RWPE1 (cell line): ENCODE measurements at places on chromosomes 1 and 21.

DNA sequence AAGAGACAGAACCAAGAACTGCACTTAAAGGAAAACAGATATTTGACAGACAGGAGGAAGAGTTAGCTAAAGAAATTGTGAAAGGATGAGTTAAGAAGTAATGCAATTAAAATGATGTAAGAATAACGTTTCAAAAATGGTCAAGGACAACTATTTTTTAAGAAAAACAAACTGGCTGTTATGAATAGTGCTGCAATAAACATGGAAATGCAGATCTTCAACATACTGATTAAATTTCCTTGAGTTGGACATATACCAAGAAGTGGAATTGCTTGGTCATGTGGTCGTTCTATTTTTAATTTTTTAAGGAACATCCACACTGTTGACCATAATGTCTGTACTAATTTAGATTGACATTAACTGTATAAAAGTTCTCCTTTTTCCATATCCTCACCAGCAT, 23.1 kb upstream of the PHTF1 start:
- no peak for DNase-seq

DNA sequence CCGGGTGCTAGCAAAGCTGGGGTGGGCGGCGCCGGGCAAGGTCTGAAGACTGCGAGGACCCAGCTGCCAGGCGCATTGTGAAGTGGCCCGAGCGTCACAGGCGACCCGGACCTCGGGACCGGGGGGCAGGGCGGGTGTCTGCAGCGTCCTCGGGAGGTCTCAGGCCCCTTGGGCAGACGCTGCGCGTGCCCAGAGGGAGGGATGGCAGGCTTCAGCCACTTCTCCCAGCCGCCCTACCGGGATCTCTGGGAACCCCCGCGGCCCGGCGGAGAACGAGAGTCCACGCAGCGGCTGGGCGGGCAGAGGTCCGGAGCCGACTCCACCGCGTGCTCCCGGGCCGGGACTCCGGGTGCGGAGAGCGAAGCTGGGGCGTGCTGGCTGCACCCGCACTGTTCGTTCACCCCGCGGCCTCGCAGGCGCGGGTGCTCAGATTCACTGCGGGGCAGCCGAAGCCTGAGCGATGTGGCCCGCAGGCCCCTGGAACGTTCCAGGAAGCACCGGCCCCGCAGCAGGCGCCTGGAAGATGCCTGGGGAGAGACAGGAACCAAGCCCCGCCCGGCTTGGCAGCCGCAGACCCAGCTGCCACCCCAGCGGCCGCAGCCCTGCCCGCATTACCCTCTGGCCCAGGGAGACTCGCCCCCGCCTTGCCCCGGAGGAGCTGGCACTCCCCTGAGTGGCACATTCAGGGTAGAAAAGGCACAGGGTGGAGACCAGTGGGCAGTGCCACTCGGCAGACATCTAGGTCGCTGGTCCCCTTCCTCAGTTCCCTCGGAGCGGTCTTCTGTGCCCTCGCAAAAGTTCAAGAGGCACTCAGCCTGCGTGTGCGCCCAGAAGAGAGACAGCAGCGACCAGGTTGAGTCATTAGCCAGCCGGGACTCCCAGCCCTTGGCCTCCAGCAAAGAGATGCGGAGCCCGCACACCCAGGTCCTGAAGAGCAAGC, at the start of gene CCDC185:
Gene CCDC185, plus strand, starts transcription at position 141 of the 940 bp plus-strand sequence. Its CDS starts 61 bp downstream, at position 202.
- peak; percentile 24 for DNase-seq

DNA sequence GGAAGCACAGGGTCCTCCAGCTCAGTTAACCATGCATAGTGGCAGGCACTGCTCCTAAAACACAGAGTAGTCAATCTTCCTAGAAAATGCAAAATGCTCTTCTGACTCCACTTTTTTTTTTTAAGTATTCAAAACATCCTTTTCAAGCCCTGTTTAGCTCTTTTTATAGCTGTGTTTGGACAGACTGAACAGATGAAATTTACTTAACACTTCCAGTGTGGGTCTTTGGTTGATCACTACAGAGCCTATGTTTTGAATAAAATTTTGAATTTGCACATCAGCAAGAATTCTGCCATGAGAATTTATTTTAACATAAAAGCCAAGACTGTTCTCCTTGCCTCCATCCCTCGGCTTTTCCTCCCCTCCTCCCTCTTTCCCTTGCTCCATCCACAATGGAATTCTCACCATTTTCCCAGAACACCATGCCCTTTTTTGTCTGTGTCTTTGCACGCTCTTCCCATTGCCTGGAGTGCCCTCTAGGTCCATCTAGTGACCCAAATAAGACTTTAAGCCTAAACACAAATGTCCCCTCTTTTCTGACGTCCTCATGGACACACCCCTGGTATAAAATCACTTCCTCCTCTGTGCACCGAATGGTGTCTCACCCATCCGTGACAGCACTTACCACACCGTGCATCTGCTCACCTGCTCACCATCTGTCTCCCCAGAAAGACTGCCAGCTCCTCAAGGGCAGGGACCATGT, 24.0 kb upstream of the CPT2 start:
- no peak for DNase-seq

GRCh38 chr1:155080312-155081228, 1.9 kb downstream of the EFNA3 start:
- no peak for DNase-seq

DNA sequence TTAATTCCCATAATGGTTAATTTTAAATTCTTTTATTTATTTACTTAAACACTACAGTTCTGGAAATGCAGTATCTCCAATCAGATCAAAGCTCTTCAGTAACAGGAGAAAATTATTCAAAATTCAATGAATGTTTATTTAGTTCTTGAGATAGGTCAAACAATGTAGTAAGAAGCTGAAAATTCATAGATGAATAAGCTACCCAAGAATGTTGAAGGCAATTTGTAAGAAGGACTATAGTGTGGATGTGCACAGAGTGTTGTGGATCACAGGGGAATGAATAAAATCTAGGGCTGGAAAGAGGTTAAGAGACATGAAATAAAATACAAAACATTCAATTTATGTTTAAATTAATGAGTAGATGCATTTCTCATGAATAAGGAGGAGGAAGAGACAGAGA, 72.0 kb downstream of the OLFM3 start:
- no peak for DNase-seq

DNA sequence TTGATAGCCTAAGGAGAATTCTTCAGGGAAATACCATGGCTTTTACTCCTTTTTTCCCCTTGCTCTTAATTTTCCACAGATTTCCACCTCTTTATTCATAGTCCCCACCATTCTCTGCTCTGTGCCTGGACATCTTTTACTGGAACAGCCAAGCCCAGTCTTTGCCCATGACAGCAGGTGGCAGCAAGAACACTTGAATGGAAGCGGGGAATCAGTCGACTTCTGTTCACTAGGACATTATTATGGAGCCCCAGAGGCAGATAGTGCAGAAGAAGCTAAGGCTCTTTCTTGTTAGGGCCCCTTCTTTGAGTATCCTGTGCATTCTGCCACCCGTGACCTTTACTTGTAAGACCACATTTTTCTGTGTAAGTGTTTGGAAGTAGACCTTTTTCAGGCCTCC, 6.3 kb downstream of the OR14I1 start:
- no peak for DNase-seq

DNA sequence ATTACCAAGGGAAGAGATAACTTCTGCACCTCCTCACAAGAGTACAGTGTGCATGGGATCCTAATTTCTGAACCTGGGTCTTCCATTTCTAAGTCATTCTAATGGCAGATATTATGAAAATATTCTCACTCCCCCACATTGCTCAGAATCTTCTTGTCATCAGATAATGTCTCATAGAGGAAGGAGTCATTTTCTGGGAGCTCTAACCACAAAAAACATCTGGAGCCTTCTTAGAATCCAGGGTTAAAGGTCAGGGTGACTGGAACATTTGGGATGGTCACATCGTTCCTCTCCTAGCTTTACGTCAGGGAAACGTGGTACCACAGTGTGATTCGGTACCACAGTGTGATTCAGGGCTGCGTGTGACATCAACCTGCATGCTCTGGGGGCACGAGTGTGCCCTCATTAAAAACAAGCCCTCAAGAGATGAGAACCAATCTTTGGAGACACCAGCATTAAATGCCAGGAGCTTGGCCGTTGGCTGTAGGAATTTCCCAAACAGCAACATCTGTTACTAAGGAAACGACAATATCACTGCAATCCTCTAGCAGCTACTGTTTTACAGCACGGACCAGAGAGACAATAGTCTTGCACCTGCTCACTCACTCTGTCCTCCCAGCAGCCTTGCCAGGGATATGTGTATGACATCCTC, 179.1 kb downstream of the PSMG1 start:
- no peak for DNase-seq

DNA sequence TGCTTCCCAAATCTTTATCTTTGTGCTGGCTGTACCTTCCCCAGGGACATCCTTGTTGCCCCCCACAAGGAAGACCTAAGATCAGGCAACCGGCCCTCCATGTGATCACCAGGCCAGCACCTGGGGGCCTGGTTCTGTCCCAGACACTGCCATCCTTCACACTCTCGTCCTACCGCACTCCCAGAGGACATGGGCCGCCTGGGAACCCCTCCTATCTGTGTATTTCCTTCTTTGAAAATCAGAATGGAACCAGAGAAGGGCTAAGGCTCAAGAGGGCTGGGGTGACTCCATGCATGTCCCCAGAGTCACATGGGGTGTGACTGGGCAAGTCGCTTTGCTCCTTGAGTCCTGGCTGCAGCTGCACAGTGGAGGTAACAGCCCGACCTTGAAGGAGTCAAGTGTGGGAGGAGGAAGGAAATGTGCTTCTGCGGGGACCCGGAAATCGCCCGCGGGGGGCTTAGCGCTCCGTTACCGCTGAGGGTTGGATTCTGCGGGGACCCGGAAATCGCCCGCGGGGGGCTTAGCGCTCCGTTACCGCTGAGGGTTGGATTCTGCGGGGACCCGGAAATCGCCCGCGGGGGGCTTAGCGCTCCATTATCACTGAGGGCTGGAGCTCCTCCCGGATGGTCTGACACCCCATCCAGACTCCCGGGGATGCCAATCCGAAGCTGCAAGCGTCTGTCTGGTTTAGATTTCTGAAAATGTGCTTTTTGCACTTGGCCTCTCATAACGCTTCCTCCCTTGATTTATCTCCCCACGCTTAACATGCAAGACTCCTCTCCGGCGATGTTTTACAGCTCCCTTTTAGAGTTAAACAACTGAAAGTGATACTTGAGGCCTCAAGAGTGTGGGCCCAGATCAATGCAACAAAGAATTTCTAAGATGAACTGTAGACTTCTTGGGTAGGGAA, 278.9 kb downstream of the NPHP4 start:
- DNase-seq, result no peak
